Cortex of kidney (tissue), 1 donor: ENCODE measurements at places on chromosomes 13 and 19.

DNA sequence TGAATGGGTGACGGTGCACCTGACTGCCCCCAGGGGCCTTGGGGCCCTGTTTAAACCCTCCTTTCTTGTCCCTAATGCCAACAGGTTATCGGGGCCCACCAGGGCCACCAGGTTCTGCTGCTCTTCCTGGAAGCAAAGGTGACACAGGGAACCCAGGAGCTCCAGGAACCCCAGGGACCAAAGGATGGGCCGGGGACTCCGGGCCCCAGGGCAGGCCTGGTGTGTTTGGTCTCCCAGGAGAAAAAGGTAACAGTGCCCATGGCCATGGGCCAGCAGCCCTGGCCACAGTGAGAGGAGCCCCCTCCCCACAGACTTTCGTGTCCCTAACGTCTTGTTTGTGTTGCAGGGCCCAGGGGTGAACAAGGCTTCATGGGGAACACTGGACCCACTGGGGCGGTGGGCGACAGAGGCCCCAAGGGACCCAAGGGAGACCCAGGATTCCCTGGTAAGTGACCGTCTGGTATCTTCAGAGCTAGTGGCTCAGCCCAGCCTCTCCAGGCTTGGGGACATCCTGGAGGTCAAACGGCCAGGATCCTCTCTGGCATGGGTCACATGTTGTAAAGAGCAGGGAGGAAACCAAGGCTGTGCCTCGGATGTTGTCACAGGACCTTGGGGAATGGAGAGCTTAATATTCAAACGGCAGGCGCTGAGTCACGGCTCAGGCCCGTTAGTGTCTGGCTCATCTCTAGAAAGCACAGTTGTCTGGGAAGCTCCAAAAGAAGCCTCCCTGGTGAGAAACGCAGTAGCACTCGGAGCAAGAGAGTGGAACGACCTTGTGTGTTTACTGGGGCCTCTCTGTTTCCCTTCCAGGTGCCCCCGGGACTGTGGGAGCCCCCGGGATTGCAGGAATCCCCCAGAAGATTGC lies 58.3 kb downstream of the RAB20 start:
- no peak for DNase-seq

DNA sequence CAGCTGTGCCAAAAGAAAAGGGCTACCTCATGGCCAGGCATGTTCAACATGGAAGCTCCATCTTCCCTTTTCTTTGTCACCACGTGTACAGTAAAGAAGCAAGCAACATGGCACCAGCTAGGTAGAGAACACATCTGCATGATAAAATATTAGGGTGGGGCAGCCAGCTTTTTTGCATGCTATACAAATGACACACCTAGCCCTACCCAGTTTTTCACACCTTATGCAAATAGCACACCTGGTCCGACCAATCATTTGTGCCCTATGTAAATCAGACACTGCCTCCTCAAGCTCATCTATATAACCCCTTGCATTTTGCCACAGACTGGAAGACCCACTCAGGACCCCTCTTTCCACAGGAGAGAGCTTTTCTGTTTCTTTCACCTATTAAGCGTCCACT lies 85.5 kb downstream of the STOML3 start:
- DNase-seq: no peak

GRCh38 chr13:93982179-93982918 lies 497.1 kb downstream of the DCT start:
- no peak for DNase-seq

GRCh38 chr13:63304497-63304896 lies 1888.8 kb upstream of the PCDH20 start:
- DNase-seq: no peak

DNA sequence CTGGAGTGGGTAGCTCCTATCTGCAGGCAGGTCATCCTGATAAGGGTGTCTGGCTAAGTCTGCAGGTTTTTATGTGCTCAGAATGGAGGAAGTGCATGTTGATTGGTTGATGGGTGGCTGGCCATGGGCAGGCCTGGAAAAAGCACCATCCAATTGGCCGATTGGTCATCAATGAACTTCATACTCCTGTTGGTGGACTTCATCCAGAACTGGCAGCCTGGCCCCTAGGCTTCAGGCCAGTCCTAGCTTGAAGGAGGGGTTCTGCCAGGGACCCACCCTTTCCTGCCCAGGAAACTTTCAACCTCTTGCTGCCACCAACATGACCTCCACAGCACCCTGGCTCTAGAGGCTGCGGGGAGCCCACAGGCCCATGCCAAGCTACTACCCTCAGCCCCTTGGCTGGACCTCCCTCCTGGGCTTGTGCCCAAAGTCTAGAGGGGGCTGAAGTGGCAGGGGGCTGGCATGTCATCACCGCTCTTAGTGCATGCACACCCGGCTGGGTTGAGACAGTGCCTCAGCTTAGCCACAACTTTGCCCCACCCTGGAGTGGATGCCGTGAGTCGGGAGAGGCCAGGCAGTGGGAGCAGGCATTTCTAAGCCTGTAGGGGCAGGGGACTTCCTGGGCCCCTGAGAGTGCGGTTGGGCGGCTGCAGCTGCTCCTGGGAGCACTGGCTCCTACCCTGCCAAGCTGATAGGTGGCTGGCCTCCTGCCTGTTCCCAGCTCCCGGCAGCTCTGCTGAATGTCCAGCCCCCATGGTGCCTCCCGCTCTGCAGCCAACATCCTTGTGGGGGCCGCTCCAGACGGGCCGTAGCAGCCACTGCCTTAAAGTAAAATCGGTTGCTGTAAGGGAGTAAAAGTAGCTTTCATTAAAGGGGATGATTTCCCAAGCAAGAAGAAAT lies 13.2 kb downstream of the DNAJC15 start:
- no peak for DNase-seq

GRCh38 chr19:18362934-18363542 lies 22.6 kb downstream of the PGPEP1 start:
- DNase-seq: no peak

DNA sequence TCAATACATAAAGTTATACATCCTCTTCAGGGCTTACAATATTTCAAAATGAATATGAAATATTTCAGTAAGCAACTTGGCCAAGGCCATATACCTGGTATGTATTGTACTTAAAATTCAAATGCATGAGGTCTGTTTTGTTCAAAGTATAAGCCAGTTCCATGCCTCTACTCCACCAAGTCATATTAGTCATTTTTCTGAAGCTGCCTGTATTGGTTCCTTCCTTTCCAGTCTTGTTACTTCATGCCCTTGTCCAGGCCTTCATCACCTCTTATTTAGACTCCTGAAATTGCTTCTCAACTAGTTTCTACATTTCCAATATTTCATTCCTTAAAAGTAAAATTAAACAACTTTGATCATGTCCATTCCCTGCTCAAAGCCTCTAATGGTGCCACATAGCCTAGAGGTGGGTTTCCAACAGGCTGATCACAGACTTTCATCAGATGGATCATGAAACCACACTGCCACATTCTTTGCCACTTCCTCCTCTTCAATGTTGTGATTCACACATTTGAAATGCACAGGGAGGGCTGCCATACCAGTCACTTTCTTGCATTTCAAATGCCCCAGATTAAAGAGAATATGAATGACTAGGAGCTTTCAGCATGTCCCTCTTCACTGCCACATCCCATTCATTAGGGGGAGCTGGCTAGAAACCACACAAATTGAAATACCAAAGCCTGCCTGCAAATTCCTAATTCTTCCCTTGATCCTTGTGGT lies 424.1 kb upstream of the DACH1 start:
- no peak for DNase-seq

GRCh38 chr13:111868716-111869115 lies 198.2 kb upstream of the SOX1 start:
- DNase-seq: no peak

- DNase-seq: no peak
Observed at GRCh38 chr13:96112936-96113335, 23.0 kb downstream of the HS6ST3 start.

- DNase-seq: no peak
Observed at GRCh38 chr13:75372517-75372916, 109.5 kb downstream of the TBC1D4 start.

GRCh38 chr13:49481788-49482187 lies 14.0 kb upstream of the PHF11 start:
- DNase-seq: no peak

DNA sequence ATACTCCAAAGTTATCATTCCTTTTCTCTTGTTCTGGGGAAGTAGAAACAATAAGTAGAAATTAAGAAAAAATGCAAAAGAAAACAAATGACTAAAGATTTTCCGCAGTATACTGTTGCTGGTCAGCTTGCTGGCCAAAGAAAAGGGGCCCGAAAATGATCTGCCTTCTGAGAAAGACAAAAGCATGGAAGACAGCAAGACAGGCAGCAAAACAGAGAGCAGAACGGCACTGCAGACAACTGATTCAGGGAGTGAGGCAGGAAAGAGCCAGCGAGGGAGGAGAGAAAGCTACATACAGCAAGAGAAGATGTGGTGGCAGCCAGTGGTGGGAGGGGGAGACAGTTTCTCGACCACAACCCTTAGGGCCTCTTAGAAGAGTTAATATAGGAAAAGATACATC lies 5.3 kb upstream of the DOCK9 start:
- no peak for DNase-seq

- no peak for DNase-seq
Observed at GRCh38 chr13:73058432-73058735, 421 bp upstream of the KLF5 start.

DNA sequence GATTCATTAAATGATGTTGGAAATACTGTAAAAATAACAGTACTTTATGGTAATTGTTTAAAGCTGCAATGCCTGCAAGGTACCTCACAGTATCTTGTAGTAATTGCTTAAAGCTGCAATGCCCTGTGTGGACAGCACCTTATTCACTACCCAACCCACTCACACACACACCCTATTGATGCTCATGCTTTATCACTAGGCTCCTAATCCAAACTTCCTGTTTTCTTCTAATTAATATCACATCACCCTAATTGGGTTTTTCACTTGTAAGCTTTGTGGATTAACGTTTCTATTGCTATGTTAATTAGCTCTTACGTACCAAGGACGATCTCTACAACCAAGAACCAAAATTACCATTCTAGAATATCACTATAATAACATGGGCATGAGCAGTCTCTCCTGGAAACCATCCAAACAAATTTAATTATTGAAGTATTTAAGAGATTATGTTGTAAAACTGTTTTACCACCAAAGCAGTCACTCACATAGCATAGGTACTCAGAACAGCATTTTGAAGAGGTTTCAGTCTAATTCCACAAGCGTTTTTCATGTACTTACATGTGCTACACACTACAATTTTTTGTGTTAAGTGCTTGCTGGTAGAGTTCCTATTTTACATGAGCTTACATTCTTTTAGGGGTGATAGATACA lies 303.8 kb downstream of the PCDH9 start:
- DNase-seq: no peak

GRCh38 chr13:76735641-76736040 lies 150.6 kb downstream of the KCTD12 start:
- DNase-seq: no peak

DNA sequence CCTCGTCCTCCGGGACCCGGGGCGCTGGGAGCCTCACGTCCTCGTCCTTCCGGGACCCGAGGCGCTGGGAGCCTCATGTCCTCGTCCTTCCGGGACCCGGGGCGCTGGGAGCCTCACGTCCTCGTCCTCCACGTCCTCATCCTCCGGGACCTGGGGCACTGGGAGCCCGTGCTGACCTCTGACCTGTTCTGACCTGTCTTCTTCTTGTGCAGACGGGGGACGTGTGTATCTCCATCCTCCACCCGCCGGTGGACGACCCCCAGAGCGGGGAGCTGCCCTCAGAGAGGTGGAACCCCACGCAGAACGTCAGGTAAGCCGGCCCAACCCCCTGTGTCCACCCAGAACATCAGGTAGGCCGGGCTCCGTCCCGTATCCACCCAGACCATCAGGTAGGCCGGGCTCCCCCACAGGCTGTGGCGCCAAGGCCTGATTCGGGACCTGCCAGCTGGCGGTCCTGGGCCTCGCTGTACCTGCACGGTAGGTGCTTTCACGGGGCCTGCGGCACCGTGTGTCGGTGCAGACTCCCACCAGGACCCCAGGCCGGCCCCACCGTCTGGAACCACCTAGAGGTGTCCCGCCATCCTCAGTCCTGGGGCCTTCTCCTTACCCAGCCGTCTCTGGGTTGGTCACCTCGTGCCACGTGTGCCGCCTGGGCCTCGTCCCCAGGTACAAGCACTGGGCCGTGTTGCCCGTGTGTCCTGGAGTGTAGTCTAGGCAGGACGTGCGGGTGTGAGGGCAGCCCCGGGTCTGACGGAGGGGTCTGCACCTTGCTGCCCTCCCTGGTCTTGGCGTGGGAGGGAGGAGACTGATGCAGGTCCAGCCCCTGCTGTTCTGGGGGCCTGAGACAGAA lies 4.7 kb downstream of the CDC34 start:
- DNase-seq: no peak

DNA sequence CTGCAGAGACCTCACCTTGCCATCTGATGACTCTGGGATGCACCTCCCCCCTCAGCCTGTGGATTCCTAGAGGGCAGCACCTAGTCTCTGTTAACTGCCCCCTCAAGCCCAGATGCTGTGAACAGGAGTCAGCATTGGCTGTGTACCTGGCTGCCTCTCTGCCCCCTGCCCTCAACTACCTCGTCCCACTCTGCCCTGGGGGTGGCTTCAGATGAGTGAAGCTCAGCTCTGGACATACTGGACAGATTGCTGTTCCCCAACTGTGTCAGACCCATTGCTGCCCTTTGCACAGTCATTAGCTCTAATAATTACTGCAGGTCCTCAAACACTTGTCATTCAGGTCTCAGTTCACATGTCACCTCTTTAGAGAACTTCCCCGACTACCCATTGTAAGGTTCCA lies 182.1 kb upstream of the TSHZ3 start:
- DNase-seq: no peak

- DNase-seq: no peak
Observed at GRCh38 chr19:31612873-31613272, 263.6 kb upstream of the TSHZ3 start.

GRCh38 chr13:73416093-73416492 lies 357.3 kb downstream of the KLF5 start:
- DNase-seq: no peak

DNA sequence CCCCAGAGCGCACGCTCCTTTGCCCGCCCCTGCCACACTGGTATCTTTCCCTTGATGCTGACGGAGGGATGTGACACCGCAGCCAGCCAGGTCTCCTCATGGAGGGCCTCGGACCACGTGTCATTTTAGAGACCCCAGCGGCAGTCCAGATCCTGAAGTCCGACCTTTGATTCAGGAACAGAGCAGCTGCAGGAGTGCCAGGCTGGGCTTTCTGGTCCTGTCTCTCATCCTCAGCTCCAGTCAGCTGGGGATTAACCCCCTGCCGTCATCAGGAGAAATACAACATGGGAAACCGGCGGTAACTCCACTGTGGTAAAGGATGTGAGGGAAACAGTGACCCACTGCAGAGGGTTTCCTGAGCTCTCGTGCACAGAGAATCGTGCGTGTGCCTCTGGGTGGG lies 140.6 kb downstream of the SIPA1L3 start:
- no peak for DNase-seq

GRCh38 chr19:21758296-21758695 lies 9.1 kb downstream of the ZNF100 start:
- no peak for DNase-seq
